ENCODE measurements at places on chromosomes 3 and 15. TPM values are rescaled to one million over a fixed set of nuclear protein-coding genes. Genes with fewer than 3 reads are reported as not detected.
A peak's percentile ranks its signal among the peaks of the same experiment; 100 is the strongest.

GRCh38 chr3:190345027-190345821, 23.0 kb upstream of the CLDN1 start:
- DNase-seq, result no peak

DNA sequence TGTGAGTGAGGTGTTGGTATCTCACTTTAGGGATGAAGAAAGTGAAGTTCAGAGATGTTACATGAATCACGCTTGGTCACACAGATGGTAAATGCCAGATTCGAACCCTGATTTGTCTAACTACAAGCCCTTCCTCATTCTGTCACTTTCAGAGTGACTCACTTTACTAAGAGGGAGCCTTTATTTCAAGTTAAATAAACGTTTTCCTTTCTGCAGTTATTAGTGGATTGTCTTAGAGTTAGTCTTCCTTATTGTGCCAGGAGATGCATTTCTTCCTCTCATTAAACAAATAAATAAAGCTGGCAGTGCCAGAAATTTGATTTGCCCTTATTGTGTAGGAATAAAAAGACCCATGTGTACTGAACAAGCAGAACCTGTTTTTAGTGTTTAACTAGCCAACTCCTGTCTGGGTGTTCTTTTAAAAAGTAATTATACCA, 162.5 kb downstream of the AKAP13 start:
- no peak for DNase-seq

GRCh38 chr3:160448845-160449635, 546 bp downstream of the TRIM59 start:
- DNase-seq, result no peak

DNA sequence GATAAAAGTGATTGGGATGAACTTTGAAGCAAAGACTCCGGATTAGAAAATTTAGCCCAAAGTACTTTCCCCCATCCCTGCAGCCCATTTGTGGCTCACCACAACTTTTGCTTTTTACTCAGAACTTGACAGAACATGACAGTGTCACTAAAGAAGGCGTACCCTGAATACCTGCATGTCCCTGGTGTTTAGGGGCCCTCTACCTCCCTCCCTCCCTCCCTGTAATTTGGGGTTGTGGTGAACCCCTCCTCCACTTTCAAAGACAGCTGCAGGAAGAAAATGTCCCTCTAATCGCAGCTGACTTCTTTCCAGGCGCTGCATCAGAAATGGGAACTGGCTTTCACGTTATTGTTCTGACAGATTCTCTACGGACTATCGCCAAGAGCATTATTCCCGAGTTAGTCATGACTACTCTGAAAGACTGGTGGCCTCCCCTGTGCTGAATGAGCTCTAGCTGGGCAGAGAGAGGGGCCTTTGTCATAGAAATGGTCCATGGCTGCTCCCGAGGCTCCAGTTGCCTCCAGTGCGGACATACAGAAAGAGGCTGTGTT, 93.2 kb upstream of the ARHGEF3 start:
- DNase-seq, result no peak

- DNase-seq, result no peak
Measured at GRCh38 chr3:75193797-75194196, 470.3 kb upstream of the FRG2C start.

- DNase-seq, result no peak
Measured at GRCh38 chr3:98027085-98027446, 8.0 kb downstream of the GABRR3 start.

IL20RB gene
- total RNA-seq, result 2.6 TPM

GRCh38 chr15:100350434-100351226, 8.9 kb upstream of the ADAMTS17 start:
- no peak for DNase-seq

GRCh38 chr3:149717391-149718056, 34.8 kb downstream of the COMMD2 start:
- no peak for DNase-seq

GAP43 gene
- total RNA-seq, result 0.60 TPM

DNA sequence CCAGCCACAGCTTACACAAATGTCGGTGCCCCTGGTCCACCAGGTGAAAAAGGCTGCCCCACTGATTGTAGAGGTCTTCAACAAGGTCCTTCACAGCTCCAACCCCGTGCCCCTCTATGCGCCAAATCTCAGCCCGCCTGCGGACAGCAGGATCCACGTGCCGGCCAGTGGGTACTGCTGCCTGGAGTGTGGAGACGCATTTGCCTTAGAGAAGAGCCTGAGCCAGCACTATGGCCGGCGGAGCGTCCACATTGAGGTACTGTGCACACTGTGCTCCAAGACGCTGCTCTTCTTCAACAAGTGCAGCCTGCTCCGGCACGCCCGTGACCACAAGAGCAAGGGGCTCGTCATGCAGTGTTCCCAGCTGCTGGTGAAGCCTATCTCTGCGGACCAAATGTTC, 32.9 kb upstream of the ALPK3 start:
- DNase-seq, result no peak

DNA sequence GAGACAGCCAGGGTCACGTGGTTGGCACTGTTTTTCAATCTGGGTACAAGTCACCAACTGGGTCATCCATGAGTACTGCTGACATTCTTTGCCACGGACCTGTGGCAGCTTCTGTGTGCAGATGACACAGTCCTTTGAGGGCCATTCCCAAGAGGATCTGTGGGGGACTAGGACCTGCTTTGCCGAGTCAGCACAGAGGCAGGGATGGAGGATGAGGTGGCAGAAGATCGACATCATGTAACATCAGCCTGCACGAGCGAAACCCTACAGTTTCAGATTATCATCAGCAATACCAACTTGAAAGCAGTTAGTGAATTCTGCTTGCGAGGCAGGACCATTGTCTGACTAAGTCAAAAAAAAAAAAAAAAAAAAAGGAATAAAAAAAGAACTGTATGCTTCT, 227.7 kb downstream of the FOXP1 start:
- DNase-seq, result no peak

GRCh38 chr15:31843426-31844055, 186.8 kb upstream of the CHRNA7 start:
- DNase-seq, result no peak

DNA sequence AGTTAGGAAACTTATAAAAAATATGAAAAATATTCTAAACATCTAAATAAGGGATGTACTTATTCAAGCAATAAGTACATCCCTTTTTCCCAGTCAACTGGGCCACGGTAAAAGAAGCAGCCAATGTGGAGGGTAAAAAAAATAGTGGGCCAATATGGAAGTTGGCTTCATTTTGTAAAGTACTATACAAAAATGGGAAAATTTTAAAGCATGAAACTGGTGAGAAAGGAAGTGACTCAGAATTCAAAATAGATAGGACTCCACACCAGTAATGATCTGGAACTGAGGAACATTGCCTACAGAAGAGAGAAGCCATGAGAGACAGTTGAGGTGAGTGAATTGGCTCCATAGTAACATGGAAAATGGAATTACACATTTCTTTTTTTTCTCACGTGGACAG, 108.9 kb downstream of the FNDC3B start:
- no peak for DNase-seq

GRCh38 chr3:45095916-45096526, 50.2 kb downstream of the CDCP1 start:
- DNase-seq, result no peak

GOLGA6A gene
- total RNA-seq, result not detected

- no peak for DNase-seq
Measured at GRCh38 chr3:33035596-33035995, 61.4 kb downstream of the GLB1 start.

SPATA12 gene
- not detected for total RNA-seq

- no peak for DNase-seq
Measured at GRCh38 chr3:30535525-30535924, 70.9 kb upstream of the TGFBR2 start.

DNA sequence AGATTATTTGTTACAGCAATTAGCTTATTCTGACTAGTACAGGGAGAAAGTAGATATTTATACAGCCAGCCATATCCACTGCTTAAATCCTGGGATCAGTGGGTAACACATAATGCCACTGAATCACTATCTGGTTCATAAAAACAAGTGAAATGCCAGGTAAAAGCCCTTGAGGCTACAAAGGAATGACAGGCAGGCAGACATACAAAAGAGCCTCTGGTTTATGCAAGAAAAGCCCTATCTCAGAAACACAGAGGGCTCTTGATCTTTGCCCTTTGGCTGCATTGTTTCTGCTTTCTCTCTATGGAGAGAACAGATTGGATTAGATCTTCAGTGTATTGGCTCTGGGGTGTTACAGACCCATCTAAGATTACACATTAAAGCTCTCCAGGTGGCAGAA, 115.4 kb upstream of the GADL1 start:
- DNase-seq, result no peak

CACNA1D gene
- total RNA-seq, result 1.1 TPM

DNA sequence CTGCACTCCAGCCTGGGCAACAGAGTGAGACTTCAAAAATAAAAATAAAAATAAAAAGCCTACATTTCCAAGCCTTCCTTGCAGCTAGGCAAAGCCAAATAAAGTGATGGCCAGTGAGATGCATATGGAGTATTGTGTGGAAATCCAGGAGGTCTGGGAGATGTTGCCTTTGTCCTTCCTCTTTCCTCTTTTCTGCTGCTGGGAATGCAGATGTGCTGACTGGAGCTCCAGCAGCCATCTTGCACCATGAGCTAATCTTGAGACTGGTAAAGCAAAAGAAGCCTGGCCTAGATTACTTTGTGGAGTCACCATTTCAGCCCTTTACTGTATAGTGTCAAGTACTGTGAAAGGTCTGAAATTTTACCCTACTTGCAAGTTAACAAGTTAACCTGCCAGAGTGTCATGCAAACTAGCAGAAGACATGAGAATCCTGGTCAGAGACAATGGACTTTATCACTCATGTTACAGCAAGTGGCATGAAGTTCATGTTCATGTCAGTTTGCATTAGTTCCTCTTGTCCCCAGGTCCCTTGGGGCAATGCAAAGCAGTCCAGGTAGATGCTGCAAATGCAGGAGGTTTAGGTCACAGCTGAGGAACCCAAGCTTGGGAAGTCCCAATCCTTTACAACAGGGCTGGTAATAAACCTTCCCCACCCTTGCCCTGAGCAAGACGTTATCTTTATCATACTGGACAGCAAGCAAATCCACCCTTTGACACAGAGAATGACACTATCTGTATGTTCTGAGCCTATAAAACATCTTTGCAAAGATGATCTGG, 103.1 kb downstream of the TLE3 start:
- DNase-seq, result no peak

GRCh38 chr3:56494679-56495322, 26.5 kb upstream of the ERC2 start:
- DNase-seq, result peak; percentile 87

- no peak for DNase-seq
Measured at GRCh38 chr3:142892714-142893113, 3.8 kb upstream of the PCOLCE2 start.

- no peak for DNase-seq
Measured at GRCh38 chr3:105618556-105618955, 250.3 kb downstream of the CBLB start.

- no peak for DNase-seq
Measured at GRCh38 chr3:170355738-170356595, 1.5 kb upstream of the SKIL start.

DLL4 gene
- total RNA-seq, result 9.8 TPM

CAND2 gene
- total RNA-seq, result 16.8 TPM

ZCWPW2 gene
- 2.4 TPM for total RNA-seq

PIERCE2 gene
- 1.8 TPM for total RNA-seq

VILL gene
- 5.9 TPM for total RNA-seq

GRCh38 chr15:63466378-63467192, 37.8 kb upstream of the USP3 start:
- DNase-seq, result no peak

DNA sequence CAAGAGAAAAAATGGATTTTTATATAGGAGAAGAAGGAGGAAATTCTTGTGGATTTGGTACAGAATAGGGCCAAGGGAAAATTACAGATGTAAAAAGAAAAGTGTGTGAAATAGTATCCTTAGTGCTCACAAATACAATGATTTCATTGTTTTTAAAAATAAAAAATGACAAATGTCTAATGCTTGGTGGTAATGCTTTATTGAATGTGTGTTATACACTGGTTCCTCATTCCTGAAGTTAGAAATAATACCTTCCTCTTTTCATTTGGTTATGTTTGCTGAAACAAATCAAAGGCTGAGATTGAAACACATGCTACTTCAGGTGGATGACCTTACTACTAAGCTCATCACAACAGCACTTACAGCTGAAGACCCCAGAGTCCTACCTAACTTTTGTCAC, 37.7 kb upstream of the CCR2 start:
- no peak for DNase-seq

FILIP1L gene
- total RNA-seq, result 370 TPM

PPP1R14D gene
- not detected for total RNA-seq

DNA sequence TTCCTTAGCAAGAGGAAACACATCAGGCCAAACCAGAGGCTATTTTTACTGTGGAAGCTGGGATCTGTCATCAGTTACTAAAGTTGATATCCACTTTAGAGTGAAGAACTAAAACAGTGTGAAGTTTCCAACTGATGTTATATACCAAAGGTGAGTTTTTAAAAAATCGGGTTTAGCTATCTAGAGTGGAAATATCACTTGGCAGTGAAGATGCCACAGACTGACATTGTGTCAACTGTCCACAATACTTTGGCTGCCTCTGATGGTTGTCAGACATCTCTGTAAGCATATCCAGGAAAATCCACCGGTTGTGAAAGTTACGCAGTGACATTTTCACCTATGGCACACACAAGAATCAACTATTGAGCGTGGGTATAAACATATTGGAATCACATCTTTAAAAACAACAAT, 9.2 kb downstream of the ZIC1 start:
- no peak for DNase-seq

- DNase-seq, result no peak
Measured at GRCh38 chr3:110576960-110577359, 494.7 kb upstream of the NECTIN3 start.

- no peak for DNase-seq
Measured at GRCh38 chr15:41904541-41905005, 10.7 kb upstream of the SPTBN5 start.

- DNase-seq, result peak; percentile 80
Measured at GRCh38 chr3:129039271-129040038, 21.1 kb upstream of the GP9 start.

DNA sequence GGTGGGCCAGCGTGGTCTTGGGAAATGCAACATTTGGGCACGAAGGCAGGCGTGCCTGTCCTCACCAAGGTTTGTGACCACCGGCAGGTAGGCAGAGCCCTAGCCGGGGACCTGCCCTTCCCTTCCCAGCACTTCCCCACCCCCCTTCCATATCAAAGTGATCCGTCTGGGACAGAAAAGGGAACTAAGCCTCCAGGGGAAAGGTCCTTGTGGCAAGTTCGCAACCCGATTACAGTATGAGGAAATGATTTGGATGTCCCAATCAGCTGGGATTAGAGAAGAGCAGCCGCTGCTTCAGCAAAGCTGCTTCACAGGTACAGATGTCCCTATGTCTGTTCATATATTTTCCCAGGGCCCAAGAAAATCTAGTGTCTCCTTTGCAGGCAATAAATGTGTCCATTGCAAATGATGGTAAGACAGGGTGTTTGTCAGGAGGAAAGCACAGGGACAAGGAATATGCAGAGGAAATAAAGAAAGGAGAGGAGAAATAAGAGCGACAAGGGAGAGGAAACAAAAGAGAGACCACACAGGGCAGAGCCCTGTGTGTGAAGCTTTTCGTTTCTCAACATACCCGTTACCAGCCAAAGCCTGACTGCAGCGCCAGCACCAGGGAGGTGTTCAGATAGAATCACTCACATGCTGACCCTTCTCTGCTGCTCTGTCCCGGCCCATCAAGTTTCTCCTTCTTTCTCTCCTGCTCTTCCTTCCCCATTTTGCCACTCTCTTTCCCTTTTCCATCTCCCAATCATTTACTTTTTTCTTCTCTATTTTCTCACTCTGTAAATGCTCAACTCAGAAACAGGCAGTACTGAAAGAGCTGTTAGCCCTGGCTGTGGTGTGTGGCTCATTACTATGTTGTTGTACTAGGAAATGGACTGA, 17.4 kb upstream of the SECISBP2L start:
- no peak for DNase-seq

THRB gene
- 32.5 TPM for total RNA-seq

- DNase-seq, result no peak
Measured at GRCh38 chr3:114878114-114878839, 268.8 kb downstream of the ZBTB20 start.
